Stimulated activated CD4-positive, alpha-beta T cell treated with anti-CD3 and anti-CD28 coated beads, Interleukin-2, amount 100 ng/mL, for 24 hours (primary cell): ENCODE measurements at places on chromosomes 1 and 21.
A peak's percentile ranks its signal among the peaks of the same experiment; 100 is the strongest.

- DNase-seq: no peak
Observed at GRCh38 chr1:110477445-110477957, 26.6 kb downstream of the PROK1 start.

DNA sequence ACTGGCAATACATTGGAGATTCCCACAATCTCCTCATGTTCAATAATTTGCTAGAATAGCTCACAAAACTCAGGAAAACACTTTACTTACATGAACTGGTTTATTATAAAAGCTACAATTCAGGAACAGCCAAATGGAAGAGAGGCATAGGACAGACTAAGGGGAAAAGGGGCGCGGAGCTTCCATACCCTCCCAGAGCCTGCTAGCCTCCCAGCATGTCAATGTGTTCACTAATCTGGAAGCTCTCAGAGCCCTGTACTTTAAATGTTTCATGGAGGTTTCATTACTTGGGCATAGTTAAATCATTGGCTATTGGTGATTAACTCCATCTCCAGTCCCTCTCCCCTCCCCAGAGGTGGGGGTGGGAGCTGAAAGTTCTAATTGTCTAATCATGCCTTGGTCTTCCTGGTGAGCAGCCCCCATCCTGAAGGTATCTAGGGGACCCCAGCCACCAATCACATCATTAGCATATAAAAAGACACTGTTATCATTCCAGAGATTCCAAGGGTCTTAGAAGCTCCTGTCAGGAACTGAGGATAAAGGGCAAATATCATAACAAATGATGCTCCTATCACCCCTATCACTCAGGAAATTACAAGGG is 10.9 kb upstream of the DMRTB1 start:
- DNase-seq: no peak

DNA sequence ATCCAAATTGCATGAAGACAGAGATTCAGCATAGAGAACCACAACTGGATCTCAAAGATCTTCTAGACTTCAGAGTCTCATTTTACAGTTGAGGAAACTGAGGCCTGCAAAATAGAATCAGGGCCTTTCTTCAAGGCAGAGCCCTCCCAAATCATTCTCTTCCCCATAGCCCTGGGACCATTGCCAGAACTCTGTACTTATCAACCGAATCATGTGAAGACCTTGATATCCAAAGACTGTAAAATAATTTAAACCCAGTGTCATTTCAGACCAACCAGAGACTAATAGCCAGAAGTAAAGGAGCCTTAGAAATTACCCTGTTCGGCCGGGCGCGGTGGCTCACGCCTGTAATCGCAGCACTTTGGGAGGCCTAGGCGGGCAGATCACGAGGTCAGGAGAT is 90.1 kb downstream of the DTL start:
- no peak for DNase-seq

DNA sequence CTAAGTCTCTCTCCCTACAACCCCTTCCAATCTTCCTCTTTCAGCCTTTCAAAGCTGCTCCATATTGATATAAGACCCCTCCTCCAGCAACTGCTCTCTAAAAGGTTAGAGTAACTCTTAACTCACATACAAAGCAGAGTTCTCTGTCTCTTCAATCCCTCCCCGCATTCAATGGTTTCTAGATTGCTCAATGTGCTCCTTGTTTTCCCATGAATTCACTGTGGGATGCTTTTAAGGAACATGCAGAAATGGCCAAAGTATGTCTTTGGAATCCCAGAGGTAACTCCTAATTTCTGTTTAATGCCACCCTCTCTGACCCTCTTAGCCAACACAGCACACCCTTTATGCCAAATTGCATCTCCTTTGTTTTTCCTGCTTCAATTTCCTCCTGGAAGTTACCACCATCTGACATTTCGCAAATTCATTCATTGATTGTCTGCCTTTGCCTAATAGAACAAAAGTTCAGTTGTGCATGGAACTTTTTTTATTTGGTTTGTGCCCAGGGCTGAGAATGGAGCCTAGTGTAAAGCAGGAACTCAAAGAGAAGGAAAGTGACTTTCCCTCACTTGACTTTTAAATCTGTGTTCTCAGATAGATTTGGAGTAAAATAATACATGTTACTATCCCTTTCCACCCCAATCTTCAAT is 172.7 kb upstream of the C8B start:
- DNase-seq: no peak

- DNase-seq: no peak
Observed at GRCh38 chr1:152501704-152502103, 8.9 kb upstream of the LCE5A start.

DNA sequence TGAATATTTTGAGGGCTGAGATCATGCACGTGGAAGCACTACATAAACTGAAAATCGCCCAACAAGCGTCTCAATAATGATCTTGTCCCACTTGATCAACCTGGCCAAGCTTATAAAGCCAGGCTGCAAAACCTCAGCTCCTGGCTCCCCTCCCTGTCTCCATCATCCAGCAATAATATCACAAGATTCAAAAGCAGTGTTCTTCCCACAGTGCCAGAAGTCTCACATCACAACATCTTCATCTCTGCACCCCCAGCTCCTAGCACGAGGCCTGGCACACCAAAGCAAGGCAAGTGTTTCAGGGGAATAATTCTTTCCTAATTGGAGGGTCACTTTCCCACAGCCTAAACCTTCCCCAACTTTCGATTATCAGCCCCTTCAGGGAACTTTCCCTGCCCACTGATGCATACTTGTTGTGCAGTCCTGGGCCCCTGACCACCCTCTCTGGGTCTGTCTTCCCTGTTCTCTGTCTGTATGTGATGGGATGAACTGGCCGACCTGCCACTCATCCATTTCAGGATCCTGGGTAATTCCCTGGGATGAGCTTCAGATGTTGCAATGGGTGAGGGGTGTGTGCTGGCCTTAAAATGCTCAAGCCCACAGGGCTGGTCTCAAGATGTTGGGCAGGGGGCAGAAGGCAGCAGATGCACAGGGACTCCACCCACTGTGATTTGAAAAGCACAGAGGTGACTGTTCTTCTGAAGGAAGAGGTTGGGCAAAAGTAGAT is 129.0 kb downstream of the DMRTB1 start:
- no peak for DNase-seq

DNA sequence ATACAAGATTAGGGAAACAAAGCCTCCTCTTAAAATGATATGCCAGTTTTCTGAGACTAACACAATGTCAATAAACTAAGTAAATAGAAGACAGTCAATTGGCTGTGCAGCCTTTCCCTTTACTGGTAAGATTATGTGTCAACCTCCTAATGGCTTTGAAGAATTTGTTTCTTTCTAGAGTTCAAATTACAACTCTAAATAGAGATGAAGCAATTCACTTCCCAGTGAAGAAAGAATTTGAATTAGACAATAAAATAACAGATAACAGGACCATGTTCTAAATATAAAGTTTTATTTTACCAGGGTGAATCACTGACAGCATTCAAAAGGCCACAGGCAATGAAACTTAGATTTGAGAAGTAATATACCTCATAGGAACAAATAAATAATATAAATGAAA is 680.3 kb downstream of the PLA2G4A start:
- no peak for DNase-seq

DNA sequence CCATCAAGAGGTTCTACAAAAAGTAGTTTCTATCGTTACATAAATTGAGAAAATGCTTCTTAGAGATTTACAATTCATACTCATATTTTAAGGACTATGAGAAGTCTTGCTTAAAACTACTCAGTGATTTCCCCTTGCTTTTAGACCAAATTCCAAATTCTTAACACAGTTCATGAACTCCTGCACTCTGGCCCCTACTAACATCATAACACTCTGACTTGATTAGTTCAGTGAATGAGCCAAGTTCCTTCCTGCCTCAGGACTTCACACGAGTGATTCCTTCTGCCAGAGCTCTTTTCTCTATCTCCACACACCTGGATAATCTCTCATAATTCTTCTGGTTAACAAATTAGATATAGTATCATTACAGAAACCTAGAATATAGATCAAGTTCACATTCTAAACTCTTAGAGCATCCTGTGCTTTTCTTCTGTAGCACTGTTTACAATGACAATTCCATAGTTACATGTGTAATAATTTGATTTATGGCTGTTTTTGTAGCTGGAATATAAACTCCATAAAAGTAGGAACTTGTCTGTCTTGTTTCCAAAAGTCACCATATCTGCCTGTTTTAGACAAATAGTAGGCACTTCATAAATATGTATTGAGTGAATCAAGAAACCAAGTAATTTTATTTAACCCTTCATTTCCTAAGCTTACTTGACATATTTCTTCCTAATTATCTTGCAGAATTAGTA is 59.9 kb downstream of the NUF2 start:
- DNase-seq: no peak

- DNase-seq: no peak
Observed at GRCh38 chr1:7187112-7187493, 401.8 kb downstream of the CAMTA1 start.

DNA sequence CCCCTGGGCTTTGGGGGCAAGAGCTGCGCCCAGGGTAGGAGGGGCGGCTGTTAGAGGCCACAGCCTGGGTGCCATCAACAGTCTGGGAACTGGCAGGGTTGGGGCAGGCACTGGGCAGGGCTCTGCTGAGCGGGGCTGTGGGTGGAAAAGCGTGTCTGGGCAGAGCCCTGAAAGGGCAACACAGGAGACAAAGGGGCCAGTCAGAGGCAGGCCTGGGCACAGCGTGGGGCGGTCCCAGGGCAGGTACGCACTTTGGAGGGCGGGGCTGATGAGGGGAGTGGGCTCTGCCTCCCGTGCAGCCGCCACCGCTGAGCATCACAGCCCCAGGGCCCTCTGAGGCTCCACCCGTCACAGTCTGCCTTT is 13.9 kb downstream of the CELSR2 start:
- DNase-seq: no peak

- peak; percentile 45 for DNase-seq
Observed at GRCh38 chr1:41791667-41792484, 126.8 kb downstream of the HIVEP3 start.

- no peak for DNase-seq
Observed at GRCh38 chr1:202615501-202616354, 94.5 kb downstream of the SYT2 start.

DNA sequence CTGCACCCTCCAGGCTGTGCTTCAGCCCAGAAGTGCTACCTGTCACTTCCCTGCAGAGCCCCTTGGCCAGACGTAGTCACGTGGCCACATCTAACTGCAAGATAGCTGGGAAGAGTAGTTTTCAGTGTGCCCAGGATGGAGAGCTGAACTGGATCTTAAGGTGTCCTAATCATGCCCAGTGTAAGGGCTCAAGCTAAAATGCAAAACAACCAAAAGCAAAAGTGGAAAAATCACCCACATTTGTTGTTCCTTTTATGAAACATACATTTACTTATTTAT is 59.4 kb upstream of the ROR1 start:
- no peak for DNase-seq
